ENCODE measurements at places on chromosomes 6 and 20. TPM values are rescaled to one million over a fixed set of nuclear protein-coding genes. Genes with fewer than 3 reads are reported as not detected.

The IL17F gene
- not detected for total RNA-seq

The ZNF831 gene
- total RNA-seq, result 0.22 TPM

The PLEKHG1 gene
- 19.5 TPM for total RNA-seq

The FAM83C gene
- under 0.01 TPM for total RNA-seq

The ADAM33 gene
- 0.09 TPM for total RNA-seq

The CNKSR3 gene
- 13.8 TPM for total RNA-seq

The SAMD3 gene
- not detected for total RNA-seq

The AURKA gene
- total RNA-seq, result 5.6 TPM

The OPRM1 gene
- not detected for total RNA-seq

The C20orf141 gene
- total RNA-seq, result not detected

The SEMG2 gene
- total RNA-seq, result not detected

The MYH7B gene
- 0.11 TPM for total RNA-seq

The OXT gene
- not detected for total RNA-seq

The TFAP2D gene
- not detected for total RNA-seq

The CGA gene
- total RNA-seq, result not detected

The DIDO1 gene
- total RNA-seq, result 28.1 TPM

The VWA7 gene
- 0.09 TPM for total RNA-seq

The OLIG3 gene
- total RNA-seq, result not detected

The C20orf204 gene
- total RNA-seq, result 3.3 TPM

The SPAG4 gene
- total RNA-seq, result 21.6 TPM

The CD83 gene
- total RNA-seq, result 3.7 TPM

The SEMG1 gene
- total RNA-seq, result not detected

The PTPN1 gene
- total RNA-seq, result 27.7 TPM

The LKAAEAR1 gene
- not detected for total RNA-seq

The SNAP91 gene
- 0.87 TPM for total RNA-seq

The GJA1 gene
- 1,689 TPM for total RNA-seq

The BIRC7 gene
- total RNA-seq, result not detected

The UBD gene
- total RNA-seq, result 7.8 TPM

The SLC25A27 gene
- 1.5 TPM for total RNA-seq

The ERMARD gene
- total RNA-seq, result 14.8 TPM

The TRIM15 gene
- not detected for total RNA-seq

The IRF4 gene
- total RNA-seq, result not detected

The C20orf202 gene
- 0.17 TPM for total RNA-seq

The CCDC170 gene
- not detected for total RNA-seq

The TCF15 gene
- 1.1 TPM for total RNA-seq
